CD4-positive, alpha-beta T cell treated with Interleukin-2 at 100 ng/mL for 4 hours (primary cell): ENCODE measurements at places on chromosomes 6 and 20.

- no peak for DNase-seq
These were observed 51.0 kb downstream of the JAG1 start for GRCh38 chr20:10622657-10623418.

- DNase-seq = no peak
These were observed 2.8 kb downstream of the SPO11 start for GRCh38 chr20:57332105-57333089.

- DNase-seq = no peak
These were observed 106.7 kb upstream of the CST7 start for GRCh38 chr20:24842274-24842917.

DNA sequence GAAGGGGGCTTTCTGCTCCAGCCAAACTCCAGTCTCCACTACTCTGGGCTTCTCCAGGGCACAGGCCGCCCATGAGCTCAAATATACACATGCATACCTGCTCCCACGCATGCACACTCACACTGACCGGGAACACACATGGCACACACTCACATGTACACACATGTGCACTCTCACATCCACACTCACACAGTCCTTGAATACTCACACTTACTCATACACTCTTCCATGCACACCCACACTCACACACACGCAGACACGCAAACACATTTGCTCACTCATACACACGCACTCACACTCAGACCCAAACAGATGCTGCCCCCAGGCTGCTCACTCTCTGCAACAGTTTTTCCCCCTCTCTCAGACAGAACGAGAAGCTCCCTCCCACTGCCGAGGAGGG, 7.0 kb downstream of the GDAP1L1 start:
- no peak for DNase-seq
